ENCODE measurements at places on chromosomes 1 and 21. TPM values are rescaled to one million over a fixed set of nuclear protein-coding genes. Genes with fewer than 3 reads are reported as not detected.

GRCh38 chr1:201385299-201385891 lies 7.9 kb upstream of the TNNT2 start:
- DNase-seq, result peak; percentile 82

DNA sequence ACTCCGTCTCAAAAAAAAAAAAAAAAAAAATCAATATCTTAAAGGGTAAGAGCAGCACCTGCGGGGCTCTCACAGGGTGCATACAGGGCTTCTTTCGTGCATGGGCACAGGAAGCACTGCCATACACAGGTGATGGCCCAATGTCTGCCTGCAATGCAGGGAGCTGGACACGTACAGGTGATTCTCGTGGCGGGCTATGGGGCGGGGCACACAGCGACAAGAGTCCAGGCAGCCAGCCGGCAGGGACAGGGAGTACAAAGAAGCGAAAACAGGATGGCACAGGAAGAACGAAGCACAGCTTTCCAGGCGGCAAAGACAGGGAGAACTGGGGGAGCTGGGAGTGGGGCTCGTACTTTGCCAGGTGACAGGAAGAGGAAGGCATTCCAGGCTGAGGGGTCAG lies 1.6 kb downstream of the KIF17 start:
- DNase-seq, result no peak

DNA sequence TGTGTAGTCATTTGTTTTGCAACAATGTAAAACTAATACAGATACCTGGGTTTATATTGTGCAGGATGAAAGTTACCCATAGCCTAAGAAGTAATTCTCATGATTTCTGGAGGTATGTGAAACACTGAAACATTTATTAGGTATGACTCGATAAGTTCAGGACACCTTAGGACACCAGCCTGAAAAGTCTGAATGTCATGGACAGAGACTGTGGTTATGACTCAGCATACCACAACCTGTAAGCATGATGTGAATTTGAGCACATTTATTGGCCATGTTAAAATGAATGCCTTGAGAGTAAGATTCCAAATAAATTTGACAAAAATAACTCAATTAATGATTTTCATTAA lies 1471.7 kb upstream of the B3GALT2 start:
- no peak for DNase-seq

The SH3BGR gene
- total RNA-seq, result 5.9 TPM

DNA sequence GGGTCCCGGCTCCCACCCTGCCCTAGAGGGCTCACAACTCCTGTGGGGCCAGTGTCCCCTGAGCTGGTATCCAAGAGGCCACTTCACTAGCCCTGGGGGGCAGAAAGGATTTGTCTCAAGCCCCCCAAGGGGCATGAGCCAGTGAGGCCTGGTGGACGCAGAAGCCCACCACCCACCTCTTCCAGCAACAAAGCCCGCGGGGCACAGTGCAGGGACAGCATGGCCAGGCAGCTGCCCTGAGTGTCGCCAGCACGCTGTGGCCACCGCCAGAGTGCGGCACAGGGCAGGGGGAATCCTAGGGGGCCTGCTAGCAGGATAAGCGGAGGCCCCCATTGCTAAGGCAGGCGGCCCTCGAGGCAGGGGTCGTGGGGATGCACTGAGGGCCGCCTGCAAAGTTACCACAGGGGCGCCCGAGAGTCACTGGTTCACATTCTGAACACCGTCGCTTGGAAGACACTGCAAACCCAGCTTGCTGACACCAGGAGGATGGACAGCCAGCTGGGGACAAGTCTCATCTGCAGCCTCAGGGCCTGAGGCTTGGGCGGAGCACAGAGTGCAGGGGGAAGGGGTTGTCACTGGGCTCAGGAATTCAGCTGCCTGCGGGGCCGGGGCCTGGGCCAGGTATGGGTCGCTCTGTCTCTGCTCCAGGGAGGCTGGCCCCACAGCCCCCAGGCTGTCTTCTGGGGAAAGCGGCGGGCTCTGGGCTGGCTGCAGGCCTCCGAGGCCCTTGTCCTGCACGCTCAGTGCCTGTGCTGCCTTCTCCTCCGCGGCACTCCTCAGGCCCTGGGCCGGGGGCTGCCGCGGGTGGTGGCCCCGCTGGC lies 26.8 kb downstream of the SLC19A1 start:
- DNase-seq, result peak; percentile 57

The RCC2 gene
- total RNA-seq, result 367 TPM

The TSSK3 gene
- not detected for total RNA-seq

- no peak for DNase-seq
Observed at GRCh38 chr1:157450106-157450505, 102.2 kb downstream of the FCRL5 start.

GRCh38 chr1:4871373-4871772 lies 217.0 kb downstream of the AJAP1 start:
- DNase-seq, result no peak

- no peak for DNase-seq
Observed at GRCh38 chr1:115192200-115192767, 103.0 kb upstream of the TSPAN2 start.

DNA sequence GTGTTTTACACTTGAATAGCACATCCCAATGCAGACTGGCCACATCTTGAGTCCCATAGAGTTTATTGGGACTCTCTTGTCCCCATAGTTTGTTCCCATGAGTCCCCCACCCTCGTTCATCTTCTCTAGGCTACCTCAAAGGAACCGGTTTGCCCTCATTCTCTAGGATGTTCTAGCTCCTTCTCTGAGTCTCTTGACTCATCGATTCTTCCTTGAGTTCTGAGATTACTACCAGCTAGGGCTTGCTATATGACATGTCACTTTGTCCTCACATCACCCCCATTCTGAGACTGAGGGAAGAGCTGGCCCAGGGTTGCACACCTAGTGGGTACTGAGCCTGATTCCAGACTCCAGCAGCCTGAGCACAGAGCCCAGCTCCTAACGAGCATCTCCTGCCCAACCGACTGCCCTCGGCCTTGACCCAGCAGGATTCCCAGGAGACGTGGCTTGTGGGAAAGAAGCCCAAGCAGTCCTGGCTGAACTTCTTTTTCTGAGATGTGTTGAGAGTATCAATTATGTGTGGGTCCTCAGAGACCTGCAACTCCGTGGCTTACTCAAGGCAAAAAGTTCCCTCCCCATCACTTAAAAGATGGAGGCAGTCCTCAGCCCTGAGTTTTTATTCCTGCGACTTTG lies 42.0 kb downstream of the TMEM51 start:
- no peak for DNase-seq

DNA sequence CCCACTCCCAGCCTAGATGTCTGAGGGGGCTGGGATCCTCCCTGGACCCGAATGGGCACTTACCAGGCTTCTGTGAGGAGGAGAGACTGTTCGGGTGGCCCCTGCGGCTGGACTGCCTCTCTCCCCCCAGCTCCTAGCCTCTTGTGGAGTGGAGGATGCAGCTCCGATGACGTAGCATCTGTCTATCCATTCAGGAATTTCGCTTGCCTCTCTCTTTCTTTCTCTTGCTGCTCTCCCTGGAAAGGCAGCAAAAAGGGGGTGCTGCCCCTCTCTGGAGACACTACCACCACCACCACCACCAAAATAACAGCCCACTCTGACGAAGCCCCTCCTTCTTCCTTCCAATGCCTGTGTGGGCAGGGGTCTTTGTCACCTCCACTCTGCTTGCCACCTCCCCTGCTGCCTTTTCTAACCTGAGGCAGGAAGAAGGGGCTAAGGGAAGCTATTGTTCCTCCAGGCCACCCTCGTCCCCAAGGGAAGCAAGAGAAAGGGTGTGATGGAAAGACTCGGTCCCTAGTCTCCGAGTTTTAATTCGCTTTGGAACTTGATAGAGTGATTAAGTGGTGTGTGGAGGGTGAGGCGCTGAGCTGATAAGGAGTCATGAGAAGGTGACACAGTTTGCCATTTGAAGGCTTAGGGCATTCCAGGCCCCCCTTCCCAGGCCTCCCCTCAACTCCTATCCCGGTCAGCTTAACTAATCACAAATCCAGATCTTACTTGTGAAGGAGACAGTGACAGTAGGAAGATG lies 60.5 kb downstream of the RHBG start:
- peak; percentile 66 for DNase-seq

The NBPF6 gene
- total RNA-seq, result not detected
